ENCODE measurements at places on chromosomes 6 and 20. TPM values are rescaled to one million over a fixed set of nuclear protein-coding genes. Genes with fewer than 3 reads are reported as not detected.
A peak's percentile ranks its signal among the peaks of the same experiment; 100 is the strongest.

- peak; percentile 80 for DNase-seq
Measured at GRCh38 chr6:73452107-73452461, at the start of gene CGAS. CGAS (minus strand) TSS chr6:73452297; CDS start chr6:73452181, 116 bp downstream.

TREM1 gene
- total RNA-seq, result 0.52 TPM

SLC24A3 gene
- 1.3 TPM for total RNA-seq

GRCh38 chr6:46453216-46453615 is 38.0 kb downstream of the RCAN2 start:
- DNase-seq, result no peak

DNA sequence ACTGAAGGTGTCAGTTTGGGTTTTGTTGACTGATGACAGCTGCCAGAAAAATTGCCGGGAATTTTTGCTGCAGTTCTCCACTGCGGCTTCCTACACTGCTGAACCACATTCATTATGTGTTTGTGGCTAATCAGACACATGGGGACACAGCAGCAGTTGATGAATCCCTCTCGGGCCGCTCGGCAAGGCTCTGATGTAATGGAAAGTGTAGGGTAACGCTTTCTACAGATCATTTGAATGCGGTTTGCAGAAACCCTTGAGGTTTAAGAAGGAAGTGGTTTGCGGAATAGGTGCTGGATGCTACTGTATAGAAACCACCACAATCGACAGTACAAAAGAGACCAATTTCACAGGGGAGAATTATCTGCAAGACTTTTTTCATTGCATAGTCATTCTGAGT is 138.7 kb upstream of the SASH1 start:
- DNase-seq, result no peak

Measured in left ventricle myocardium inferior (tissue), 1 donor.